Neural progenitor cell (in vitro differentiated cells): ENCODE measurements at places on chromosomes 6 and 20.
A peak's percentile ranks its signal among the peaks of the same experiment; 100 is the strongest.

GRCh38 chr20:44597930-44598329, 15.6 kb downstream of the PKIG start:
- DNase-seq = no peak

- no peak for DNase-seq
Observed at GRCh38 chr6:124947971-124948451, 14.2 kb upstream of the RNF217 start.

DNA sequence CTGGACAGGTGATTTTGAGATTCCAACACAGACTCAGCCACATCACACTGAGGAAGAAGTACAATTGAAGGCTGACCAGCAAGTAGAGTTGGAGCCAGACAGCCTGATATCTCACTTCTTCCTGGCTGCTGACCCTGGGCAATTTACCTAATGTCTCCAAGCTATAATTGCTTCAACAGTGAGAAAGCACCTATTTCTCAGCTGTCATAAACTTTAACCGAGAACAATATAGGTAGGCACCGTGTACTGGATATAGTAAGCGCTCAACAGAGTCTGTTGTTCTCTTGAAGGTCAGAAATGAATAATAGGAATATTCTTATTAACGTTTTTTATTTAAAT, 28.3 kb downstream of the STX7 start:
- no peak for DNase-seq

DNA sequence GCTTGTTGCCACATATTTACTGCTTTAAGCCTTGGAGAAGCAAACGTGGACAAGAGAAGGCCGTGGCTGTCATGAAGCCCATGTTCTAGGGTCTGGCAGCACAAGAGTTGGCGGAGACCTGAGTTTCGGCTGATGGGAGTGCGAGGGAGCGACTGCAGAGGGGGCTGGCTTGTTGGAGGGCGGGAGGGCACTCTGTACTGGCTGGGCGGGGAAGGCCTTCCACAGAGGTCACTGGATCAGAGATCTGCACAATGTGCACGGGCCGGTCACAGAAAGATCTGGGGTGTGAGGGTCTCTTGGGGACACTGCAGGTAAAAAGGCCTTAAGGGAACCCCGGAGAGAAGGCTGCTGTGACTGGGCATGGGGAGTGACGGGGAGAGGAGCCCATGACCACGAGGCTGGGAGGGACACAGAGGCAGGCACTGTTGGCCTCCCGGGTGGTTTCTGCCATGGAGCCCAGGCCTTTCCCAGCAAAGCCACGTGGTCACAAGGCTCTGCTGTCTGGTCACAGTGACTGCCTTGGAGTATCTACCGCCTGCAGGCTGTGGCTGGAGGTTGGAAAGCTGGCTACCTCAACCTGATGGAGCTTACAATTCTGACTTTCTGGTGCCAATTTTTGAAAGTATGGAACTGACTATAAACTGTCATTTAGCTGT, 23.8 kb downstream of the FOXC1 start:
- DNase-seq = no peak

DNA sequence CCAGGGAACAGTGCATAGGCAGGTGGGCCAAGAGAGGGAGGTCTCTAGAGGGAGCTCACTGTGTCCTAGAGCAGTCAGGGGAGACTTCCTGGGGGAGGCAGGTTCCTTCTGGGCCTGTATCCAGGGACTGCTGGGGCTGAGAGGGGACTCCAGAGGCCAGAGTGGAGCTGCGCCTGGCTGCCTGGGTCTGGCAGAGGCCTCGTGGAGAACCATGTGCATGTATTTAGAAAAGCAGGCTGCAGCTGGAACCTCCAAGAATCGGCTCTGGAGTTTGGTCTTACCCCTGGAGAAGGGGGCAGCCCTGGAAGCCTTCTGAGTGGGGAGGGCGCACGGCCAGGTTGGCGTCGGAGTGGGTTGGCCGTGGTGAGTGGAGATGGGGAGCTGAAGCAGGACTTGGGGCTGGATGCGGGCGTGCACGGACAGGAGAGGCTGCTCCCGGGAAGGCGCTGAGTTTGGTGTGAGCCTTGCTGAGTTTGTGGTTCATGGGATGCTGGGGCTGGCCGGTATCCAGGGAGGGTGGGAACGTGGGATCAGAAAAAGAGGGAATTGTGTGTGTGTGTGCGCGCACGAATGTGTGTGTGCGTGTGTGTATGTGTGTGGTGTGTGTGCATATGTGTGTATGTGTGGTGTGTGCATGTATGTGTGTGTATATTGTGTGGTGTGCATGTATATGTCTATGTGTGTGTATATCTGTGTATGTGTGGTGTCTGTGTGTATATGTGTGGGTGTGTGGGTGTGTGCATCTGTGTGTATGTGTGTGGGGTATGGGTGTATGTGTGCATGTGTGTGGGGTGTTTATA, 10.8 kb downstream of the VSTM2L start:
- DNase-seq = no peak

DNA sequence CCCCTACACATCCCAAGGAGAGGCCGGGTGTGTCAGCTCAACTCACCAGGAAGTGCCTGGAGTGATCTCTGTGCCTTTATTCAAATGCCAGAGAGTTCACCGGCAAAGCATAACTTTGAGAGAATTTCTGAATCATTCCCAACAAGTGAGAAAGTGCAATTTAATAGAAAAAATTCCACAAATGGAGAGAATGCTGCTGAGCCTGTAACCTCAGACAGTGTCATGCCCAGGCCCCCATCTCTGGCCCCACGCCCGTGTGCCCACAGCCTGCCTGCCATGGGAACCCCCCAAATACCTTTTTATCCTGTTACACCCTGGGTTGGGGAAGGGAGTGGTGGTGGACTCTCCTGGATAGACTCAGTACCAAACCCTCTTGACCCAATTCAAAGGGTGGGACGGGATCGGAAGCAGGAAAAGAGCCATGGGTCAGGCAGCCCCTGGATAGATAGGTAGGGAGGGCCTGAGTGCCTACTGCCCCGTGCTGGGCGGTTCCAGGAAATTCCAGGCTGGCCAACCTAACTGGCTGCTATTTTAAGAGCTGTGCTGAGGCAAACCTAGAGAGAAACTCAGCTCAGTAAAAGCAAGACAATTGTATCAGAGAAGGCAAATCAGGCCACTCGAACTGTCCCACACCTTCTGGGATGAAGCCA, 179.0 kb upstream of the FOXA2 start:
- DNase-seq = no peak

DNA sequence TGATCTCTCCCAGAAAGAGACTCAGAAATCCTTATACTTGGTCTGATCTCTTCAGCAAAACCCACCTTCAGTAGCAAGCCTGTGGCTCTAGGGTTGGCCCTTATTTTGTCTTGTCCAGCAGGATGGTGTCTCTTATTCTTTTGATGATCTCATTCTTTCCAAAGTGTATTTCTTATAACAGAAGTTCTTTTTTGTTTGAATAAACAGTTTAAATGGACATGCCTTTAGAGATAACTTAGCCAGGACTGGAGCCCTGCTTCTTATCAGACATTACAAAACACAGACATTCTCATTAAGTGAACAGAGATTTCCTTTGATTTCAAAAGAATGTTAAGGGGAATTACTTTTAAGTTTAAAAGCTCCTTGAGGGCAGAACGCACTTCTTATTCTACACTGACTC, 31.7 kb downstream of the KCNS1 start:
- DNase-seq = no peak

DNA sequence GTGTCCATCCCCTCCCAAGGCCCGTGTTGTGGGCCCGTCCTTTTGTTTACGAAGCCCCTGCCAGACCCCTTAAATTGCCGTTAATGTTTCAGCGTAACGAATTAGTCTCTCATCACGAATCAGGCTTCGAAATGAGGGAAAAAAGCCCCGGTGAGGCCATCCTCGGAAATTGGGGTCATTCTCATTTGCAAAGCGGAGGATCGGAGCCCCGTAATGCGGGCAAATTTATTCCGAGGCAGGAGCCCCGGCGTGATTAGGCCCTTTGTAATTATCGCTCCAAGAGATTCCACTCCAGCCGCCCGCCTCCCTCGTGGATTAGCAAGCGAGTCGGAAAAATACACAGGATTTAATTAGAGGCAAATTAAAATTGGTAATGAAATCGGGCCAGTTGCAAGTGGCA, 44.9 kb upstream of the MDFI start:
- DNase-seq = no peak

GRCh38 chr6:15881150-15881549, 218.3 kb upstream of the DTNBP1 start:
- no peak for DNase-seq

DNA sequence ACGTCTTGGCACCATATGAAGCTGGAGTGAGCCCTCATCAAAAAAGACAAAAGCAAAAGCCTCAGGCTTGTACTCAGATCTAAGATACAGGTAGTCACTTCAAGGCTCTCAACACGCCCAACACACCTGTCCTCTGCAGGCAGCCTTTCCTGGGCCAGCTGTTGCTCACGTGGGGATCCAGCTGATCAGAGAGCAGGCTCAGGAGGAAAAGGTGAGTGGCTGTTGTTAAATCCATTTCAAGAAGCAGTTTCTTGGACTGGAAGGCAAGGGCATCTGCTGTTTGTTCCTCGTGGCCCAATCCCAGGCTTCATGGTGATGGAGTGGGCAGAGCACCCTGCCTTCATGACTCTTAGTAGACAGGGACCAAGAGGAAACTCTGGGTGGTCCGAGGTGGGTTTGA, 39.6 kb downstream of the ELMO2 start:
- no peak for DNase-seq

DNA sequence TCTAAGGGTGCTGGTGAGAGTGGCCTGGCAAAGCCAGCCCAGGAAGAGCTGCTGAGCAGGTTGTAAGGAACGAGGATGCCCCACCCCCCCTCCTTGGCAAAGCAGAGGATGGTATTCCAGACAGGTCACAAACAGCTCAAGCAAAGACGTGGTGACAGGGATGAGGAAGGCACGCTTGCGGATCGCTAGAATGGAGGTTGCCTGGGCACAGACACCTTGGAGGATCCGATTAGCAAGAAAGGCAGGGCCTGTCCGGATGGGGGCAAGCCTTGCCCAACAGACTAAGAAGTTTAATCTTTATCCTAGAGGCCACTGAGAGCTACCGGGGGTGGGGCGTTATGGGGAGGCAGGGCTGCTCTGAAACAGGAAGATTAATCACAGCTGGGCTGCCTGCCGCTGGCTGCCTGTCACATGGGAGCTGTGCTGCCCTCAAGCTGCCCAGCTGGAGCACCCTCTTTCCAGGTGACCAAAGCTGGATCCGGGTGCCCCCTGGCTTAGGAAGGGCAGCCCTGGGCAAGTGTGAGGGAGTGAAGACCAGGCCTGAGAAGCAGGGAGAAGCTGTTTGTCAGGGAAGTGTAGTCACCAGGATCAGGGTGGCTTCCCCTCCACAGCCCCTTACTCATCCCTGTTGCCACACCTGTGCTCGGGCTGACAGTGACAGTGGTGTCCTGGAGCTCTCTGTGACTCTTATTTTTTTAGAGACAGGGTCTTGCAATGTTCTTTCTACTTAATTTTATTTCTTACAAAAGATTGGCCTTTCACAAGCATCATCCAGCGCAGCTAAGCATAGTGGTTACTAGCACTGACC, 9.1 kb upstream of the MAPK13 start:
- no peak for DNase-seq

- no peak for DNase-seq
Observed at GRCh38 chr6:137332637-137333280, 113.6 kb upstream of the IFNGR1 start.

- no peak for DNase-seq
Observed at GRCh38 chr6:33863084-33863483, 59.3 kb upstream of the MLN start.

DNA sequence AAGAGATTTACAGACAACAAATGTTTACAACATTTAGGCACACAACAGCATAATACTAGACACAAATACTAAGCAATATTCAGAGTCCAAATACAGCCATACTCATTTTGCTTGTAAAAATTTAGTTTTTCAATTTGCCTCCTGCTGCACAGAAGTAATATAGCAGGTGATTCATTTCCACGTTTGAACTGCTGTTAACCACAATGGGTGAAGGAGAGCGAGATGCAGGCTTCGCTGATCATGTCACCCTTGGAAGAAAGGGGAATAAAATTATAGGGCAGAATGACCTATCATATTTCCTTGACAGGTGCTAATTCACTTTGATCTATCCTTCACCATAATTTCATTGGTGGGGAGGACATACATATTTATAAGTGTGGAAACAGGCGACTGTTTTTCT, 643.8 kb upstream of the AGPAT4 start:
- no peak for DNase-seq

- DNase-seq = no peak
Observed at GRCh38 chr6:100152201-100152600, 158.2 kb upstream of the MCHR2 start.

DNA sequence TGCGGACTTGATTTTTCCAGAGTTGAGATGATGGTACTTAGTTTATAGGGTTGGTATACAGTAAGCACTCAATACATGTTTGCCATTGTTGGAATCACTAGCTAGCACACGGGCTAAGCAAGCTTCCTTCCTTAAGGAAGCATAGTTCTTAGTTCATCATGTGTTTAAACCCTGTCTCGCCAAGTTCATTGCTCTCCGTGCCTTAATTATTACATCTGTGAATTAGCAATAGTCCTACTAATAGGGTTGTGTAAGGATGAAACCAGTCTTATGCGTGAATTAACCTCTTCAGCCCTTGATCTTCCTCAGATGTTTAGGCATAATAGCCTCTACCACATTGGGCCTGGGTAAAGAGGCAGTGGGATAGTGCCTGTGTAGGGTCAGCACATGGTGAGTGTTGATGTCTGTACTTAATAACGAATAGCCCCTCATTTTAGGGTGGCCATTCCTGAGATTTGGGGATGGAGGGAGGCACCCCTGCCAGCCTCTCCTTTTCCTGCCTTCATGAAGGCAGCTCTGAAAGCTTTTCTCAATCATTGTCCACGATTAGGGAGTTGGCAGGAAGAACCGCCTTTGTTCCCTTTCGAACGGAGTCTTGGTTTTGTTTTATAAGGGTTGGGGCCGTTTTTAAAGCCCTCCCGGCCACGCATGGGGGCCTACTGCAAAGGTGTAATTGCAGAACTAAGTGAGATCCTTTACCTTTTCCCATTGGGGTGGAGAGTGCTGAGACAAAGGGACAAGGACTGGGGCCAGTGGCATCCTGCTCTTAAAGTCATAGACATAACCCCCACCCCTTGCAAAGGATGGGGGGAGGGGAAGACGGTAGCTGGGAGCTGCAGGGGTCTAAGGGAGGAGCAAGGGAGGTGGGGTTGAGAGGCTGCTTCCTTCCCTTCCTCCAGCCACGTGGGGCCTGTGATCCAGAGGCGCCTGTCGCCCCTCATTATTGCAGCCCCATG, 2.1 kb downstream of the DNMT3B start:
- peak; percentile 75 for DNase-seq

- no peak for DNase-seq
Observed at GRCh38 chr6:143698329-143698728, 20.6 kb downstream of the PHACTR2 start.

- no peak for DNase-seq
Observed at GRCh38 chr6:29908341-29908662, 34.0 kb upstream of the HLA-A start.

GRCh38 chr6:101445527-101445926, 52.0 kb downstream of the GRIK2 start:
- no peak for DNase-seq

- no peak for DNase-seq
Observed at GRCh38 chr20:11216451-11217314, 542.9 kb upstream of the JAG1 start.

- no peak for DNase-seq
Observed at GRCh38 chr20:37228082-37228481, 33.5 kb downstream of the GHRH start.

GRCh38 chr20:8476021-8476420, 344.0 kb downstream of the PLCB1 start:
- DNase-seq = no peak

- DNase-seq = peak; percentile 57
Observed at GRCh38 chr20:49318430-49319207, 40.8 kb upstream of the ZNFX1 start.
